ENCODE measurements at places on chromosomes 6 and 20. TPM values are rescaled to one million over a fixed set of nuclear protein-coding genes. Genes with fewer than 3 reads are reported as not detected.

PPP1R3G gene
- not detected for total RNA-seq

TRIM38 gene
- total RNA-seq = 6.8 TPM

SLC12A5 gene
- not detected for total RNA-seq

PCSK2 gene
- total RNA-seq = not detected

ACOT13 gene
- 4.8 TPM for total RNA-seq

SRSF12 gene
- total RNA-seq = 0.54 TPM

GRM1 gene
- not detected for total RNA-seq

All from mammary epithelial cell (primary cell).